ENCODE measurements at places on chromosomes 13 and 19.

GRCh38 chr13:20399515-20399914 lies 126.1 kb downstream of the CRYL1 start:
- DNase-seq, result no peak

GRCh38 chr19:47183601-47184000 lies 47.4 kb downstream of the BBC3 start:
- no peak for DNase-seq

DNA sequence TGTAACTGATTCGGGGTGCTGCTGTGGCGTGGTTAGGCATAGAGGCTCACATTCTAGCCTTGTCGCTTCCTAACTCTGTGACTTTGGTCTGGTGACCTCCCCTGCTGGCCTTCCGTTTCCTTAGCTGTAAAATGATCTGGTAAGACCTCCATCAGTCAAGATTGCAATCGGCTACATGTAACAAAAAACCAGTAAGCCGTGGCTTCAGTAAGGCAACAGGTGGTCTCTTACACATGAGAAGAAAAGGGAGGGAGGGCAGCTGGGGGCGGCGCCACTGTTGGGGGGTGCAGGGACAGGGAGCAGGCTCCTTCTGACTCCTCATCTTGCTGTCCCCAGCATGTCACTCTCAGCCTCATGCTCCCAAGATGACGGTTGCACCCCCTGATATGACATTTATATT lies 148.0 kb downstream of the SIPA1L3 start:
- no peak for DNase-seq

GRCh38 chr19:12777217-12778016 lies 2.1 kb upstream of the HOOK2 start:
- no peak for DNase-seq

DNA sequence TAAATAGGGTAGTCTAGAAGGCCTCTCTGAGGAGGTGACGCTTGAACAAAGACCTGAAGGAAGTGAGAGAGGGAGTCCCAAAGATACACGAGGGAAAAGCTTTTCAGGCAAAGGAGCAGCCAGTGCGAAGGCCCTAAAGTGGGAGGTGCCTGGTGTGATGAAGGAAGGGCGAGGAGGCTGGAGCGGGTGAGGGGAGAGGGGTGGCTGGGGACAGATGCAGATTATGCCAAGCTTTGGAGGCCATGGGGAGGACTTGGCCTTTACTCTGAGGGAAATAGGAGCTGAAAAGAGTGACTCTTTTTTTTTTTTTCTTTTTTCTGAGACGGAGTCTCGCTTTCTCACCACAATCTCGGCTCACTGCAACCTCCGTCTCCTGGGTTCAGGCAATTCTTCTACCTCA lies 2.9 kb downstream of the CLPTM1 start:
- DNase-seq, result no peak

- no peak for DNase-seq
Measured at GRCh38 chr19:38049105-38049649, 142.2 kb downstream of the SIPA1L3 start.

DNA sequence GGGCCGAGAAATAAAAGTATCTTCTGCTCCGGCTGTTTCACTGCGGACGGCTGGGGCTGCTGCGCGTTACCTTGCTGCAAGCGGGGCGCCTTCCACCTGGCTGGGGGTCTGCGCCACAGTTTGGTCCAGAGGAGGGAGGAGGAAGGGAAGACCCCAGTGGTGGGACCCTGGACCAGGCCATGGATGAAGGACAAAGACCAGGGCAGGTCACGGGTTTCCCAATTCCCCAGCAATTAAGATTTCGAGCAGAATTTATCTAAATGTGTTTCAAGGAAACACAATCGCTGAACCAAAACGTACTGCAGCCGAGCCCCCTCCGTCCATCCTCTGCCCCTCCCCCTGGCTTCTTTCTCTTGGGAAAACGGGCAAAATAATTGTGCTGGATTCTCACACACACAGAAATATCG lies 2.9 kb downstream of the SOX1 start:
- no peak for DNase-seq

- no peak for DNase-seq
Measured at GRCh38 chr13:51713807-51714206, 90.2 kb downstream of the DHRS12 start.

DNA sequence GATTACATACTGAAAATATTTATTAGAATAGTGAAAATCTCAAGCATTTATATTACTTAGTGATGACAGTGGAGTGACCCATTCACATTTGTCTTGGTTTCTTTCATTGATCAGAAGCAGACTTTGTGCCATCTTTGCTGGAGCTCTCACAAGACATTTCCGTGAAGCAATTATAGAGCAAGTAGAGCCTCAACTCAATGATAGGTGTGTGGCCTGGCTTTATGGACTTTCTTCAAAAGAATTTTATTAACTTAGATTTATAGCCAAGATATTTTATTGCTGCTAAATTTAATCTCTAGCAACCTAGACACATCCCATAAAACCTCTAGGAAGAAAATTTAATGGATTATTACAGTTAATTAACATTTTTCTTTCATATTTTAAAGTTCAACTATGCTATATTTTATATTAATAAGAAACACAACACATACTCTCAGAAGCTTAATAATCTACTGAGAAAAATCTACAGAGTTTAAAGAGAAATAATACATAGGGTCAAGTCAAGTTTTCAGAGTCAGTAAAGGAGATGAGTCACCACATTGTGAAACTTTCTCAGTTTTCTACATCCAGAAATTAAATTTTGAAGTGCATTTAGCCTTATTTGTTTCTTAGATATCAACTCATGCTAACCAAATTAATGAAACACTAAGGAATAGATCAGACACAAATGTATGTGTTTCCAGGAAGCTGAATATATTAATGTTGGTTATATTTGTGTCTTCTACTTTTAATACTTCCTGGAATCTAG lies 160.5 kb downstream of the LACC1 start:
- no peak for DNase-seq

DNA sequence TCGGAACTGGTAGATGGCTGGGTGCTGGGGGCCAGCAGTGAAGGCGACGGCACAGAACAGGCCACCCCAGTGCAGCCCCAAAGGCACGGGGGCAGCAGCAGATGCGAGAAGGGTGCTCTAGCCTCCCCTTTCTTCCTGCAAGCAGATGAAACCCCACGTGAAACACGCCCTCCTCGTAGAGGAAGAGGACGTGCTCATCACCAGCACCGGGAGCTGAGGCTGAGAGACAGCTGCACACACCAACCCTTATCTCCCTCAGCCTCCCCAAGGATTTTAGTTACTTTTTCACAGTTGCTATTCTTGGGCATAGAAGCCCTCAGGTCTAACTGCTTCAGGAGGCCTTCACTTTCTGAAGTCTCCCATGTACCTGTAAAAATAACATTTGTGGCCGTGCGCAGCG lies 11.9 kb downstream of the ZNF787 start:
- DNase-seq, result no peak

GRCh38 chr13:91368101-91368500 lies 20.6 kb downstream of the MIR17HG start:
- no peak for DNase-seq

DNA sequence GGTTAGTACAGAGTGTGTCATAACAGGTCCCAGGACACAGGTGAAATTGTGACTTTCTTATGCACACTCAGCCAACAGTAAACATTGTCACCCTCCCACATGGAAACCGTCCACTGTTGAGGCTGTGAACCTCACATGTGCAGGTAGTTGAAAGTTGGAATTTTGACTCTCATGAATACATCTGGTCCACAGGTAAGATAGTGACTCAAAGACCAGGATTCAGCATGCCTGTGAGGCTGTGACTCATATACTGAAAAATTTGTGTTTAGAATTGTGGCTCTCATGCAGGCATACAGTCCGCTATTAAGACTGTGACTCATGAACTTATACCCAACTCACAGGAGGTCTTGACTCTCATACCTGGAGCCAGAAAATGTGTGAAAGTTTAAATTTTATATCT lies 67.8 kb downstream of the ZNF728 start:
- DNase-seq, result no peak

- no peak for DNase-seq
Measured at GRCh38 chr19:5593343-5594255, 25.8 kb upstream of the TINCR start.

GRCh38 chr13:21567714-21568113 lies 36.3 kb downstream of the MICU2 start:
- DNase-seq, result no peak

- DNase-seq, result no peak
Measured at GRCh38 chr19:5154129-5154798, 185.4 kb downstream of the KDM4B start.

DNA sequence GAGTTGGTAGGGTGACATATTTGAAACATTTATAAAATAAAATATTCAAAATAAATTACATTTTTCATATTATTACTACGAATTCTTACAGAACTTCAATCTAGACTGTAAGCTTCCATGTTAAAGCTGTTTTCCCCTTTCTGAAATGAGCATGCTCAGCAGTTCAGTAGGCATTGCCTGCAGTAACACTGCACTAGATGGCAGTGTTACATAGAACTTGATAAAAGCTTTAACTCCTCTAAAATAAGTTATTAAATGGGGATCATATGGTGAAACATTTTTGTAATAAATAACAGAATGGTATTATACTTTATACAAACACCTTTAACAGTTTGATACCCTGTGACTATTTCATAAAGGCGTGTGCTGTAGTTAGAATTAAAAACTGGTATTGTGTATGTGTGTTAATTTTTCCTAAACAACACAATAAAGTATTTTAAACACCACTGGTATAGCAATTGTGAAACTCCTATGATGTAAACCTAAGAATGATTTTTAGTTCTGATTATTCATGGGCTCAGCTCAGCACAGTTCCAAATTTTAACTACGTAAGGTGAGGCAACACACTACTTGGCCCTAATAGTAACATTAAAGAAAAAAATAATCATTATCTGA lies 11.6 kb upstream of the GPR18 start:
- DNase-seq, result no peak

DNA sequence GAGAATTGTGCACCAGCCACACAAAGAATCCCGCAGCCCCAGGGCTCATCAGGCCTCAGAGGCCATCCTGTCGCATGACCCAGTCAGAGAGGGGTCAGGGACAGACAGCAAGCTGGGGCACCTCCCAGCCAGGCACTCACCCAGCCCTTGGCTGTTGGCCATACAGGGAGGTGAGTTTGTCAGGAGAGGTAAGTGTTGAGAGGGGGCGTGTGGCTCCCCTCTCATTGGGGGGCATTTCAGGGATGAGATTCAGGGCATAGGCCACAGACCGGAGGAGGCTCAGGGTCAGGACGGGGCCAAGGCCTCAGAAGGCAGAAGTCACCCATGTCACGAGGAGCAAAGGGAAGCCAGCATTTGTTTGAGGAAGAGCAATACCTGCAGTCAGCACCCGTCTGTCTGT lies 37.1 kb downstream of the MYO9B start:
- DNase-seq, result no peak
